ENCODE measurements at places on chromosomes 4 and X.
A peak's percentile ranks its signal among the peaks of the same experiment; 100 is the strongest.

DNA sequence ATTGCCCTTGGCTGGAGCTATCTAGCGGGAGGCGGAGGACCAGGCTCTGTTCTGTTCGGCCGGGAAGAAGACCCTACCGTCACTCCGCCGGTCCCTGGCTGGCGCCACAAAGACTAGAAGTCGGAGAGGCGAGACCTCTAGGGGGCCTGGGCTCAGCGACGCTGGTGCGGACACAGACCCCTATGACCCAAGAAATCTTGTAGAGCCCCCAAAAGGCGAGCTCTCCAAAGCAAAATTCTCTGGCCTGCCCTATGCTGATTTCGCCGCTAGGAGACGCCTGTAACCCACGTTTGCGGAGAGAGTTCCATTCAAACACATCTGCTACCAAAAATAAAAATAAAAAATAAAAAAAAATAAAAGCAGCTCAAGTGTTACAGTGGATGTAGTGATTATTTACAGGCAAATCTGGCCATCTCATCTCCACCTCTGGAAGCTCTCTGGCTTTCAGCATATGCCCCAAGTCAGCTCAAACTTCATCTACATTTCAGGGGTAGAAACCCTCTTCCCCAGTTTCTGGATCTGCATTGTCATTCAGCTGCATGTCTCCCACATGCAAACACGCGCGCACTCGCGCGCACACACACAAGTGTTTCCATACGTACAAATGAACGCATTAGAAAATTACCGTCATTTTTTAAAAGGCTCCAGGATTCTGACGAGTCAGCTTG lies 2.4 kb upstream of the PCDH10 start:
- DNase-seq = no peak

GRCh38 chr4:128653527-128654444 lies 155.7 kb upstream of the JADE1 start:
- no peak for DNase-seq

GRCh38 chrX:130109429-130110378 lies 593 bp downstream of the ELF4 start:
- DNase-seq = no peak

DNA sequence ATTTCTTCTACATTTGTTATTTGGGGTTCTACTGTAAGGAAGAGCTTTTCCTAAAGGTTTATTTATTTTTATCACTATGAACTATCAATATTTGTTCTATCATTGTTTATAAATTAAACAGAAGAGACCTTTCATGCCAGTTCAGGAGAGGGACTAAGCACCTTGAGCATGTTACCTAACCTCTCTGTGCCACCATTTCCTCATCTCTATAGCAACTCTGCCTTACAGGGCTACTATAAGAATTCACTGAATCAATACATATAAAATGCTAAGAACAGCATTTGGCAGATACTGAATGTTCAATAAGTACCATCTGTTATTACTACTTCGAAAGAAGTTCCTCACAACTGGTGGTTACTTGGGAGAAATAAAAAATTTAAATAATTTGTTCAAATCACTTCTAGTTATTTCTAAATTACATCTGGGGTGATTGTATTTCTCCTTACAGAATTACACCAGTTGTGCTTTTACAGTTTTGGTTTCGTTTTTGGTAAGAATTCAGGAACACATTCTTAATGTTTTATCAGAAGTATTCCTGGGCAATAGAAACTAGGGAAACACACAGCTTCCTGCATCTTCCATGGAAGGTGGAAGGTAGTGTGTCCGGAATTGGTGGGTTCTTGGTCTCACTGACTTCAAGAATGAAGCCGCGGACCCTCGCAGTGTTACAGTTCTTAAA lies 32.9 kb downstream of the EREG start:
- peak; percentile 43 for DNase-seq

- DNase-seq = no peak
These were observed 31.7 kb upstream of the MXRA5 start for GRCh38 chrX:3378156-3378555.

- no peak for DNase-seq
These were observed 26.1 kb downstream of the IGSF1 start for GRCh38 chrX:131262738-131263679.

Data from CD4-positive, alpha-beta T cell treated with Interleukin-4 for 1 hour (primary cell).